ENCODE measurements at places on chromosomes 2 and 18. TPM values are rescaled to one million over a fixed set of nuclear protein-coding genes. Genes with fewer than 3 reads are reported as not detected.

Gene LIMS3
- 17.8 TPM for total RNA-seq

Gene ACMSD
- not detected for total RNA-seq

Gene ADCYAP1
- not detected for total RNA-seq

Gene MPV17
- 74.7 TPM for total RNA-seq

Gene ZNF396
- total RNA-seq = 0.72 TPM

Gene UGT1A4
- not detected for total RNA-seq

Gene STPG4
- 0.53 TPM for total RNA-seq

Gene HOXD13
- not detected for total RNA-seq

Gene ADRA2B
- total RNA-seq = not detected

Gene PXDN
- total RNA-seq = 248 TPM

Gene PROKR1
- total RNA-seq = not detected

Gene FARSB
- 27.2 TPM for total RNA-seq

Gene COL4A4
- total RNA-seq = not detected

Gene RAB6C
- not detected for total RNA-seq

Gene CACNB4
- 0.30 TPM for total RNA-seq

Gene POTEF
- 0.09 TPM for total RNA-seq

Gene CABYR
- total RNA-seq = 11.4 TPM

Gene PLCD4
- 3.1 TPM for total RNA-seq

Gene CPO
- not detected for total RNA-seq

Gene MYO5B
- total RNA-seq = 1.4 TPM

Gene SLC16A14
- total RNA-seq = 0.22 TPM

Gene ALPG
- total RNA-seq = not detected

Gene DTYMK
- total RNA-seq = 104 TPM

Gene CCDC148
- 0.69 TPM for total RNA-seq

Gene POLR1A
- total RNA-seq = 46.0 TPM

Gene PDIA6
- 424 TPM for total RNA-seq

Gene GCG
- total RNA-seq = not detected

Gene EIPR1
- 30.8 TPM for total RNA-seq

Gene SCG2
- total RNA-seq = not detected

Gene LINC00305
- not detected for total RNA-seq

Gene GPAT2
- total RNA-seq = 6.6 TPM

Gene SULT1C2
- total RNA-seq = not detected

Gene CD207
- not detected for total RNA-seq

Gene CAPN10
- total RNA-seq = 39.9 TPM

Gene TMEM17
- 1.2 TPM for total RNA-seq

Gene MAL
- not detected for total RNA-seq

Gene SMC6
- 35.4 TPM for total RNA-seq

Gene SRD5A2
- total RNA-seq = not detected

Gene UGT1A10
- total RNA-seq = not detected

Gene KLHL30
- not detected for total RNA-seq

Gene PAIP2B
- 0.62 TPM for total RNA-seq

Gene NDC80
- total RNA-seq = 39.6 TPM

Gene GREB1L
- total RNA-seq = 0.76 TPM

Gene TLX2
- total RNA-seq = not detected

Gene NAT8
- total RNA-seq = not detected

Gene DLX2
- not detected for total RNA-seq

Gene EGR4
- not detected for total RNA-seq

Gene ANKRD29
- total RNA-seq = 2.6 TPM

Gene ABCG5
- not detected for total RNA-seq

Gene TEKT4
- not detected for total RNA-seq

Gene HSBP1L1
- 3.7 TPM for total RNA-seq

Gene POTEI
- total RNA-seq = 0.16 TPM

Gene ANKRD36
- total RNA-seq = 55.0 TPM

Gene DNAH7
- total RNA-seq = 0.05 TPM

Gene TGFA
- 0.12 TPM for total RNA-seq

Data from endothelial cell of umbilical vein (primary cell).